Bladder microvascular endothelial cell (primary cell): ENCODE measurements at places on chromosomes 5 and 9. TPM values are rescaled to one million over a fixed set of nuclear protein-coding genes. Genes with fewer than 3 reads are reported as not detected.

FAM81B gene
- not detected in 2 replicates for total RNA-seq

C9orf43 gene
- 0.16 and 0.44 TPM in 2 replicates for total RNA-seq

WDR38 gene
- not detected in 2 replicates for total RNA-seq

ASPN gene
- 0.06 TPM in 1 of 2 replicates, not detected in the other for total RNA-seq

IFNA21 gene
- total RNA-seq = not detected in 2 replicates

ANXA2R gene
- 3.8 and 13.0 TPM in 2 replicates for total RNA-seq

TAS2R1 gene
- not detected in 2 replicates for total RNA-seq

CYLC2 gene
- total RNA-seq = not detected in 2 replicates

FOCAD gene
- total RNA-seq = 58.8 and 88.6 TPM in 2 replicates

COL15A1 gene
- total RNA-seq = 18.3 and 28.2 TPM in 2 replicates

NIM1K gene
- total RNA-seq = not detected in 2 replicates

FABP6 gene
- not detected in 2 replicates for total RNA-seq

ITGA1 gene
- total RNA-seq = 15.4 and 80.5 TPM in 2 replicates

ALDH1A1 gene
- 109 and 3,182 TPM in 2 replicates for total RNA-seq
